ENCODE measurements at places on chromosomes 7 and 10. TPM values are rescaled to one million over a fixed set of nuclear protein-coding genes. Genes with fewer than 3 reads are reported as not detected.

DNA sequence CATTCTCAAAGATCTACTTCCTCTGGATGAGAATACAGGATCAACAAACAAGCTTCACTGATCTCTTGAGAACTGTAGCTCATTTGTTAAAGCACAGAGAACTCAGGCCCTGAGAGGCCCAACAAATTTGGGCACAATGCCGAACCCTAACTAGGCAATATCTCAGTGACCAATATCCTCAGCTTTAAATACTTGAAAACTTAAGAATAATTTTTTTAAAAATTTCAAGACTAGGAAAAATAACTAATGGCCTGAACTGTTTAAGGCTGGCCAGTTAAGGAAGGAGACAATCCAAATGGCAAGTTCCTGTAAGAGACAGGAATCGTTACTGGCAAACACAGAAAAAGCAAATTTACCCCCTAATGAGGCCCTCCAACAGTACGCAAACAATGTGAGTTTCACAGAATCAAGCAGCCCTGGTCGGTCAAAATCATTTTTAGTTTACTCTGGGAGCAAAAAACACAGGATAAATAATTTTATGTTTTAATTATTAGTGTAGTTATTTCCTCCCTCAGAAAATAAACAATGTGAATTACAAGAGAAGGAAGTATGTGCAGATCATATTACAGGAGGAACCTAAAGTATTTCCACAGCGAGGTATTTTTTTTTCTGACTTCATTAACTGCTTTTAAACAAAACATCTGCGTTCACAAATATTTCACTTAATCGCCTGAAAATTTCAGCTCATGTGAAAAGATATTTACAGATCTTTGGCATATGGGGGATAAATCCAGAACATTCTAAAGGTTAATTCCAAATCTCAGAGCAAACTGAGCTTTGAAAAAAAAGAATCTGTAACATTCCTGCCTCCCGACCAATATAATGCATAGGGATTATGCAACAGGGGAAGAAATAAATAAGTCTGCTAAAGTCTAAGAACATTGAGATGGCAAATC is 39.5 kb downstream of the NT5C2 start:
- DNase-seq = no peak
- H3K4me3 ChIP-seq = no peak overlapping the region
- H3K27ac ChIP-seq = no peak overlapping the region
- no peaks in the 10 kb centered on the region for H3K4me1 ChIP-seq
- H3K36me3 ChIP-seq = peaks cover 30% of the 10 kb centered on the region

GRCh38 chr10:73655257-73655989 is 406 bp downstream of the SYNPO2L start:
- DNase-seq = no peak
- H3K27me3 ChIP-seq = peaks cover 4% of the 10 kb centered on the region
- H3K4me3 ChIP-seq = no peak overlapping the region
- peaks cover 6% of the 10 kb centered on the region for H3K4me1 ChIP-seq

DNA sequence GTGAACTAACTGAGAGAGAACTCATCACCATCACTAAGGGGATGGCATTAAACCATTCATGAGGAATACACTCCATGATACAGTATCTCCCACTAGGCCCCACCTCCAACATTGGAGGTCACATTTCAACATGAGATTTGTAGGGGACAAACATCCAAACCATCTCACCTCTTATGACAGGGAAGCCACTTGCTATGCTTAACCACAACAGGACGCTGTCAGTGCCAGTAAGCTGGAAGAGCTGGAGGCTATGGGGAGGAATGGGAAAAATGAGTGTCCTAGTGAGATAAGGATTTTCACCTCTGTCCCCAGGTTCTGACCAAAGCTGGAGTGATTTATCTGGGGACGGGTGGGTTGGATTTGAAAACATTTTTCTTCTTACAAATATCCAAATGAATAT is 17.6 kb downstream of the PLCE1 start:
- H3K4me3 ChIP-seq = no peak overlapping the region
- no peaks in the 10 kb centered on the region for H3K36me3 ChIP-seq
- H3K4me1 ChIP-seq = no peaks in the 10 kb centered on the region
- H3K27ac ChIP-seq = no peak overlapping the region
- peaks cover 4% of the 10 kb centered on the region for H3K27me3 ChIP-seq

GRCh38 chr10:100561005-100561404 is 25.3 kb downstream of the HIF1AN start:
- H3K4me3 ChIP-seq = no peak overlapping the region
- peaks cover 28% of the 10 kb centered on the region for H3K27me3 ChIP-seq
- DNase-seq = no peak
- H3K36me3 ChIP-seq = peaks cover 21% of the 10 kb centered on the region
- no peak overlapping the region for H3K27ac ChIP-seq

DNA sequence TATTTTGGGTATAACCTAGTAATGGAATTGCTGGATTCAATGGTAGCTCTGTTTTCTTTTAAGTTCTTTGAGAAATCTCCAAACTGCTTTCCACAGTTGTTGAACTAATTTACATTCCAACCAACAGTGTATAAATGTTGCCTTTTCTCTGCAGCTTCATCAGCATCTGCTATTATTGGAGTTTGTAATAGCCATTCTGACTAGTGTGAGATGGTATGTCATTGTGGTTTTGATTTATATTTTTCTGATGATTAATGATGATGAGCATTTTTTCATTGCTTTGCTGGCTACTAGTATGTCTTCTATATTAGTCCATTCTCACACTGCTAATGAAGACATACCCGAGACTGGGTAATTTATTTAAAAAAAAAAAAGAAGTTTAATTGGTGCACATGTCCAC is 248.6 kb upstream of the MAGI2 start:
- no peaks in the 10 kb centered on the region for H3K27me3 ChIP-seq
- no peak for DNase-seq
- no peak overlapping the region for H3K27ac ChIP-seq

DNA sequence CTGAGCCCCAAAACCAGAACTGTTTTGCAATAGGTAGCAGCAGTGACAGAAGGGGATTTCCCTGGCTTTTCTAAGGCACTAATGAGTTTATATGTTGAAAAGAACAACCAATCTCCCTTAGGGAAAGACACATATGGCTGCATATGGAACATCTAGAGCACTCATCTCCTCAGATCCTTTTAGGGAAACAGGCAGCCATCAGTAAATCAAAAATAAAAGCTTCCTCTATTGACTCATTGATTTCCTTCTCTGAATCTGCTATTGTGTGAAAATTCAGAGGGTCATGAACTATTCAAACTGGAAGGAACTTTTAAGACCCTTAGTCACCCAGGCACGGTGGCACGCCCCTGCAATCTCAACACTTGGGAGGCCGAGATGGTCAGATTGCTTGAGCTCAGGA is 110.9 kb upstream of the NANOS1 start:
- H3K4me3 ChIP-seq = no peak overlapping the region
- H3K36me3 ChIP-seq = no peaks in the 10 kb centered on the region
- no peak for DNase-seq
- H3K4me1 ChIP-seq = no peaks in the 10 kb centered on the region
- H3K27ac ChIP-seq = no peak overlapping the region

DNA sequence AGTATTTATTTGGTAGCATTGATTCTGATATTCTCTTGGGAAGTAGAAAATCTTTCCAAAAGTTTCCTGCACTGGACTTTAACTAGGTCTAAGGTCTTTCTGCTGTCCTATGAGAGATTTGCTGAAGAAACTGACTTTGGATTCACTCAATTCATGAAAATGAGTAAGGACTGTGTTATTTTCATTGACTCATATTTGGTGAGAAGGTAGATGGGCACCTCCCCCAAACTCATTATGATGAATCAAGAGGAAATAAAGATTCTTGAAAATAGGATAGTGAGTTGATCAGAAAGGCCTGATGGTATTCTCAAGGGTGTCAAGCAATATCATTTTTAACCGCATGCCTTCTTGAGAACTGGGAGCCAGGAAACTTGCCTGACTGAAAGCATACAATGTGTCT is 110.3 kb downstream of the RNF133 start:
- H3K27me3 ChIP-seq = no peaks in the 10 kb centered on the region
- no peak overlapping the region for H3K27ac ChIP-seq
- DNase-seq = no peak
- no peak overlapping the region for H3K4me3 ChIP-seq
- no peaks in the 10 kb centered on the region for H3K4me1 ChIP-seq

- H3K27me3 ChIP-seq = no peaks in the 10 kb centered on the region
- H3K27ac ChIP-seq = no peak overlapping the region
- peaks cover 21% of the 10 kb centered on the region for H3K4me1 ChIP-seq
Measured at GRCh38 chr10:46215426-46215825, 71.4 kb upstream of the ANTXRL start.

DNA sequence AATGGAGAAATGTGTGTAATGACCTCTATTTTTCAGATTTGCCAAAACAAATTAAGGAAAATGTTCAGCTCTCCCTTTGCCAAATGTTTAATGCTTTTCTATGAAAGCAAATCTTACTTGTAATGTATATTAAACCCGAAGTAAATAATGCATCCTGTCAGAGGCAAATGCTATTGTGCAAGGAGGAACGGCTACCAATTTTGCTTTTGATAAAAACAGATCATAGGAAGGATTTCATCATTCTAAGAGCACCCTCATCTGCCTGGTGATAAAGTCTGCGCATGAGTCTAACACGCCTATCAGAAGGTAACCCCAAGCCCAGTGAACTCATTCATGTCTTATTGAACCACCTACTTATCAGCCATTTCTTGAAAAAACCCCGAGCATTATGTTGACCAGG is 412.4 kb upstream of the MKI67 start:
- no peaks in the 10 kb centered on the region for H3K36me3 ChIP-seq

DNA sequence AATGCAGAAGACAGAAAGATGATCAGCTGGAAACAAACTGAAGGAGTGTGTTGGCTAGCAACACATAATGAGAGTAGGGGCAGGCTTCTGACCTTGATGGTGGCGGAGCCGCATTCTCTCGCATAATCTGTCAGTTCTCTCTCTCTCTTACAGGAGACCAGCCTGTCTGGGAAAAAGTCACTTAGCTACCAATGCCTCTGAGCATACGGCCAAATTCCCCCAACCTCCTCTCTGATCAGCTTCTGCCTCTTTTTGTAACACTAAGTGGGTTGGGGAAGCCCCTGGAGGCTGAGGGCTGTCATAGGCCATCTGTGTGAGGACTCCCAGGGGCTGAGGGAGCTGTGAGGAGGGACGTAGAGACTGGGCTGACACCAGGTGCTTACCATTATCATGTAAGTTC is 104.6 kb downstream of the HIPK2 start:
- H3K36me3 ChIP-seq = peaks cover 12% of the 10 kb centered on the region
- H3K27ac ChIP-seq = no peak overlapping the region
- no peak overlapping the region for H3K4me3 ChIP-seq
- no peaks in the 10 kb centered on the region for H3K27me3 ChIP-seq
- no peak for DNase-seq
- peaks cover 46% of the 10 kb centered on the region for H3K4me1 ChIP-seq

- H3K36me3 ChIP-seq = peaks cover 62% of the 10 kb centered on the region
- no peaks in the 10 kb centered on the region for H3K27me3 ChIP-seq
- H3K4me3 ChIP-seq = no peak overlapping the region
- H3K4me1 ChIP-seq = peaks cover 27% of the 10 kb centered on the region
Measured at GRCh38 chr7:127683776-127684681, 32.0 kb downstream of the SND1 start.

GRCh38 chr10:101283762-101284100 is 54.5 kb upstream of the LBX1 start:
- no peaks in the 10 kb centered on the region for H3K36me3 ChIP-seq
- no peak overlapping the region for H3K4me3 ChIP-seq
- no peaks in the 10 kb centered on the region for H3K4me1 ChIP-seq
- H3K27me3 ChIP-seq = peaks cover 61% of the 10 kb centered on the region

DNA sequence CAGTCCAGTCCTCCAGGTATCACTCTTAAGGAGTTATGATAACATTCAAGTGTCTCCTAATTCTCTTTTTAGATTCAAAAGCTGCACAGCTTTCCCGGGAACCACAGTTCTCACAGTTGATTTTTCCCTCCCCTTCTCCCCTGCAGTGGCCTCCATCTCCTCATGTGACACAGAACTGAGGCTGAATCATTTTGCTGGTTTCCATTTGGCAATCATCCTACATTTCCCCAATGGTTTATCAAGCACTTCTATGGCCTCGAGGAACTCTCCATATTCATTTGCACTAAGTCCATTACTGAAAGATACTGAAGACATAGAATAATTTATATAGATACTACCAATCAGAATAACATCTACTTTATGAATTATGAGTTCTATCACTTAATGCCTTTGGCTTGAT is 484.9 kb downstream of the GPAM start:
- no peaks in the 10 kb centered on the region for H3K36me3 ChIP-seq
- no peak overlapping the region for H3K27ac ChIP-seq
- H3K4me3 ChIP-seq = no peak overlapping the region
- DNase-seq = no peak
- H3K4me1 ChIP-seq = no peaks in the 10 kb centered on the region

DNA sequence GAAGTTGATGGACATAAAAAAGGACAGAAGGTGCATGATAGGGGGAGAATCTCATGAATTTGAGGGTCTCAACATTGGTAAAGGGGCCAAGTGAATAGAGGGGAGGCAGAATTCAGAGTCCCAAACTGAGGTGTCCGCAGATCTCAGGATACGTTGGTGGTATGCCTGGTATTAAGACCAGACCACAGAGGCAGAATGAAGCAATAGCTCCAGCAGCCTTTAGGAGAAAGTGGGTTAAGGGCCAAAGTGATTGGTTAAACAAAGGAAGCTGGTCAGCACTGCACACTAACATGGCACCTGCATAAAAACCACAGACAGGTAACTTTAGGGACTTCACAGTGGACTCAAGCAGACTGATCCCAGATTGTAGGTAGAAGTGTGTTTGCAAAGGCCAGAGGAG is 37.5 kb downstream of the MEST start:
- H3K36me3 ChIP-seq = no peaks in the 10 kb centered on the region
- H3K4me1 ChIP-seq = no peaks in the 10 kb centered on the region
- no peaks in the 10 kb centered on the region for H3K27me3 ChIP-seq
- H3K27ac ChIP-seq = no peak overlapping the region
- no peak overlapping the region for H3K4me3 ChIP-seq

- H3K36me3 ChIP-seq = no peaks in the 10 kb centered on the region
- H3K27me3 ChIP-seq = no peaks in the 10 kb centered on the region
- no peak overlapping the region for H3K4me3 ChIP-seq
- H3K27ac ChIP-seq = no peak overlapping the region
- peak; percentile 35 for DNase-seq
- H3K4me1 ChIP-seq = no peaks in the 10 kb centered on the region
Measured at GRCh38 chr7:38796626-38797501, 112.1 kb downstream of the VPS41 start.

DNA sequence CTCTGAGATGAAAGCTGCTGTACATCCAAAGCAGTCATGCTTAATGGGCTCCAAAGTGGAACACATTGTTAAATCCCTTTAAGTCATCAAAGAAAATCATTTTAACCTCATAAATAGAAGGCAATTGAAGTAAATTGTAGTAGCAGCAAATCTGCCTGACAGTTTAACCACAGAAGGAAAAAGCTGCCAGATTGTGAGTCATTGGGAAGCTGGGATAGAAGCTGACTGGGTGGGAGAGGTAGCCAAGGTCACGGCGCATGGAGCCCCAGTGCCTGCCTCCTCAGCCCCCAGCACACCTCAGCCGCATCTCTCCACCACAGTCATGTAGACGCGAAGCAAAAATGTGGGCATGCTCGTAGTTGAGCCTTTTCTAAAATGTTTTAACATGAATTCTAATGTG is 44.0 kb downstream of the TARP start:
- peaks cover 44% of the 10 kb centered on the region for H3K36me3 ChIP-seq
- DNase-seq = no peak
- no peak overlapping the region for H3K27ac ChIP-seq

HIP1 gene
- total RNA-seq = 5.4 TPM

TRIM50 gene
- not detected for total RNA-seq

ARHGEF5 gene
- 10.4 TPM for total RNA-seq

FBXO24 gene
- total RNA-seq = 2.7 TPM

RBM20 gene
- 0.03 TPM for total RNA-seq

ADAM8 gene
- 207 TPM for total RNA-seq

SPDYE2B gene
- total RNA-seq = 0.15 TPM

EPDR1 gene
- total RNA-seq = 0.18 TPM

LRRN3 gene
- 18.0 TPM for total RNA-seq

HOXA10 gene
- total RNA-seq = not detected

CRYGN gene
- not detected for total RNA-seq

TRIL gene
- 0.10 TPM for total RNA-seq

ZMIZ1 gene
- 46.9 TPM for total RNA-seq

Data from activated CD4-positive, alpha-beta memory T cell treated with anti-CD3 and anti-CD28 coated beads, Interleukin-2, amount 10 ng/mL, durations not matched to agents 7 days and 5 days (primary cell).